Fibroblast of skin of back (primary cell): ENCODE measurements at places on chromosomes 7 and 10.

DNA sequence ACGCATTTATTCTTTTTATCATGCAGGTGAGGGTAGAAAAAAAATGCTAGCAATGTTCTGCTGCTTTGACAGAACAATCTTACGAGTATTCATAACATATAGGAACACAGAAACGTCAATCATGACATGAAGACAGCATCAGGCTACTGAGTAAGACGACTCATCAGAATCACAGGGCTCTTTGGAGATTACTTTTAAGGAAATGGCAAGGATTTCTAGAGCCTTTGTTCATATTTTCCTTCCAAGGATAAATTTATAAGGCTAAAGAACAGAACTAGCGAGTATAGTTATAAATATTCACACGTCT, 39.8 kb upstream of the DNAJC1 start:
- DNase-seq: no peak

DNA sequence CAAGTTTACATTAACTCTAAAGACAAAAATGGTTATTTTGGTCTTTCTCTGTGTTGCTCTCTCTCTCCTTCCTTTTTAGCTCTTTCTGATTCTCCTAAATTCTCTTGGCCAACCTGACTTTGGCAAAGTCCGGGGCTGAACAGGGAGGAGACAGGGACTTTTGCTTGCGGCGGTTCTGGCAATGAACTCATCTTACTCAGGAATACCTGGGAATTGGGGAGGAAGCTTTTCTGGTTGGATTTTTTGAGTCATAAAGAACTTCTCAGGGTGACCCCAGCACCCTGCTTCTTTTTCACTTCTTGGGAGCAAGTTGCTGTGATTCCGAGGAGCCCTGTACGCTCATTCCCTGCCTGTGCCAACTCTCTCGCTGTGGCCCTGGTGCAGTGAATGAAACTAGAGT, 16.0 kb downstream of the GATA3 start:
- DNase-seq: no peak

- DNase-seq: no peak
Observed at GRCh38 chr7:116633131-116633988, 38.6 kb upstream of the MET start.

GRCh38 chr7:48244864-48245271, 73.6 kb downstream of the ABCA13 start:
- peak; percentile 65 for DNase-seq

GRCh38 chr10:9214618-9215017, 1160.1 kb downstream of the GATA3 start:
- no peak for DNase-seq

GRCh38 chr10:97376413-97376812, 24.7 kb downstream of the RRP12 start:
- DNase-seq: no peak

DNA sequence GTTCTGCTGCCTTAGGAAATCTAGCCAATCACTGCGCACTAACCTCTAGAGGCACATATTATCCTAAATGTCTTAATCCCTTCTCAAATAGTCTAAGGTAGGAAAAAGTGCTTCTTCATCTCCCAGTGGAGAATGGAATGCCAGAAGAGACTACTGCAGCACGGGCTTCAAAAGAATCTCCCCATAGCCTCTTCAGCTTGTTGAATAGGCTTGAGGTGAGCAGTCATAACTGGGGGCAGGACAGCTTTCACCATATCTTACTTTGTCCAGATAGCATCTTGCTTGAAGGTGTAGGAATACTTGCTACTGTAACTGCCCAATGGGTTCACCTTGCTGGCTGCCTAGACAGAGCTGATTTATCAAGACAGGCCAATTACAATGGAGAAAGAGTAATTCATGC, 88.8 kb downstream of the MBL2 start:
- no peak for DNase-seq

DNA sequence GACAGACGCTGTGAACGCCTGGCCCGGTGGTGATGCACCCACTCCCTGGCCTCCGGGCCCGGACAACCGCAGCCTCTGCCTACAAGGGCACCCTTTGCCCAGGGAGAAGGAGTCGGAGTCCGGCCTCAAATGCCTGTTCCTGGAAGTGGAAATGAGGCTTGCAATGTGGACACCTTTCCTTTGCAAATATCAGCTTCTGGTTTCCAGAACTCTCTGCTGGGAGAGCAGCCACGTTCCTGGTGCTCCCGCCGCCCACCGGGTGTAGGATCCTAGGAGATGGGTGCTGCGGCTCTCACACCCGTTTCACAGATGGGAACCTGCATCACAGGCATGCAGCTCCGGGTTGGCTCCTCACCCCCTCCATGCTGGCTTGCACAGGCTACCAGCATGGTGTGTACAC, 2.9 kb downstream of the FOXL3 start:
- DNase-seq: no peak

DNA sequence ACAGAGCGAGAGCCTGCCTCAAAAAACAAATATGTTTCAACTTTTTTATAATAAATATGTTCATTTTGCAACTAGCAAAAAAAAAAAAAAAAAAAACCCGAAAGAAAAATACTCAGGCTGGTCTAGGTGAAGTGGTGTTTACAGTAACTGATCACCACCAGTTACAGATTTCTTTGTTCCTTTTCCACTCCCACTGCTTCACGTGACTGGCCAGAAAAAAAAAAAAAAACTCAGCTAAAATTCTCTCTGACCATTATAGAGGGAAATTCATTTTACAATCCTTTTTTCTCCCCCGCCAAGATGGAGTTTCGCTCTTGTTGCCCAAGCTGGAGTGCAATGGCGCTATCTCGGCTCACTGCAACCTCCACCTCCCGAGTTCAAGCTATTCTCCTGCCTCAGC, 4.6 kb upstream of the ASCC1 start:
- no peak for DNase-seq

- no peak for DNase-seq
Observed at GRCh38 chr7:144414815-144415214, 11.3 kb upstream of the NOBOX start.

- DNase-seq: no peak
Observed at GRCh38 chr10:46074196-46074946, 28.3 kb upstream of the MSMB start.

- DNase-seq: no peak
Observed at GRCh38 chr7:108653526-108653925, 83.9 kb downstream of the DNAJB9 start.

- DNase-seq: no peak
Observed at GRCh38 chr7:105098863-105099515, 85.0 kb downstream of the KMT2E start.

GRCh38 chr7:83204715-83205114, 42.0 kb upstream of the PCLO start:
- DNase-seq: no peak

DNA sequence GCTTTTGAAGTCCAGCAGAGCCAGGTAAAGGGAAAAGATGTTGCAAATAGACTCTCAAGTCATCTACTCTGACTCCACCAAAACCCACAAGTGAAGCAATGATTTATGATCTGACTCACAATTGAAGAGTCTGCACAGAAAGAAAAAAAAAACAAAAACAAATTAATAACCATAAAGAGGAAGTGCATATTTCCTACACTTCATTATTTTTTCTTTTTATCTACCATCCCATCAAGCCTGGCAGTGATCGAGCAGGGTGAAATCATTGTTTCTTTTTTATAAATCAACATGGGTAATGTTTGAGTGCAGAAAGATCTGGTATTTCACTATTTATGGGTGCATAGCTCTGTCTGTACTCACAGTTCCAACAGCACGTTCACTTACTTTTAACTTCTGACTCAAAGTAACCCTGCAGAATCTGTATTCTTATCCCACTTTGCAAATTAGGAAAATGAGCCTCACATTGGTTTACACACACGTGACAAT, 829.0 kb downstream of the TNS3 start:
- DNase-seq: peak; percentile 96

- DNase-seq: peak; percentile 39
Observed at GRCh38 chr7:40659231-40659630, 524.4 kb downstream of the SUGCT start.

- no peak for DNase-seq
Observed at GRCh38 chr7:44769376-44769775, 20.7 kb downstream of the ZMIZ2 start.

DNA sequence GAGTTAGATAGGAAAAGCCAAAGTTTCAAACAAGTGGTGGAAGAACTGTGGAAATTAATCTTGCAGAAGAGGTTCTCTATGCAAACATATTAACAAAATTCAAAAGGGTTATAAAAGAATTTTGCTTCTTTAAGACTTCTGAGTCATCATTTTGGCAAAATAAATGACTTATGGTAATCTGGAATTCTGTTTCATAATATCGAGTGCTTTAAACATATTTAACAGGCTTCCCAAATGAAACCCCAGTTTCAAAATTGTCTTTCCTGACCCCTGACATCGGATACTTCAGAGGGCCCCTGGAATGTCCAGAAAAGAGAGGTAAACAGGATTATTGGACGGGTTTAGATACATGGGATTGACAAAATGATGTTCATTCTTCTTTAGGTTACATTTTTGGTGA, 444.6 kb downstream of the HTR7 start:
- peak; percentile 48 for DNase-seq

GRCh38 chr7:130683026-130683425, 3.3 kb downstream of the TSGA13 start:
- DNase-seq: no peak

DNA sequence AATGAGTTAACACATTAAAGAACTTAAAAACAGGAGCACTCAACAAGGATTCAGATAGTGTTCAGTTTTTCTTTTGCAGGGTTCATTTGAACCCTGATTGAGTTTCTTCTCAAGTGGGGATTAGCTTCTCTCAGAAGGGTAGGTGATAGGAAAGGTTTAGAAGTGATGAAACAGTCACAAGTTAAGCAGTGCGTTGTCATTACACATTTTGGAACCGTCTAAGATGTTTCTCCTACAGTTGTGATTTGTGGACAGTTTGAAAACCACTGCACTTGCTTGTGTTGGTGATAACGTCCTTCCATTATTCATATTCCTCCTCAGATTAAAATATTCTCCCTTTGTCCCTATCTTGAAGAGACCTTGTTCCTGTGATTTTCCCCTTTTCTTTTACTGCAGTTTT, 2.7 kb downstream of the STMP1 start:
- no peak for DNase-seq

GRCh38 chr10:124220971-124221355, 127.6 kb upstream of the CHST15 start:
- DNase-seq: no peak

- no peak for DNase-seq
Observed at GRCh38 chr10:86199041-86199440, 167.6 kb downstream of the GRID1 start.

GRCh38 chr7:155872678-155873369, 60.6 kb upstream of the SHH start:
- no peak for DNase-seq

GRCh38 chr10:60549686-60550085, 160.0 kb upstream of the ANK3 start:
- DNase-seq: no peak

- no peak for DNase-seq
Observed at GRCh38 chr10:121078036-121078435, 226.9 kb downstream of the WDR11 start.

GRCh38 chr7:71208881-71209280, 76.9 kb downstream of the GALNT17 start:
- DNase-seq: no peak

DNA sequence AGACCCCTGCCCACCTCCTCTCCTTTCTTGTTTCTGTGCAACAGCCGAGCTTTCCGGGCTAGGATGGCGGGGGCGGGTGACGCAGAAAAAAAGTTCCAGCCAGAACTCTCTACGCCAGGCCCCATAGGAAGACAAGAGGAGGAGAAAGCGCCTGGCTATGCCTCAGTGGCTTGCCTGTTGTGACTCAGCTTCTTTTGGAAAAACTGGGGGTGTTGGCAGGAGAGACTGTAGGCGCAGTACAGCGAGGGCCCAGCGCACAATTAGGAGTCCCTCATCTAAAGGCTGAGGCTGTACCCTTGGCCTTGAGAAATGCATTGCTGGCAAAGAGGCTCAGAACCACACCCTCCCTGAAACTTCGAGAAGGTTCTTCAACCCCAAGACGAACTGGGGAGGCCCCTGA, 28.0 kb upstream of the KPNA7 start:
- no peak for DNase-seq

GRCh38 chr7:95758187-95758586, 14.2 kb upstream of the DYNC1I1 start:
- no peak for DNase-seq

DNA sequence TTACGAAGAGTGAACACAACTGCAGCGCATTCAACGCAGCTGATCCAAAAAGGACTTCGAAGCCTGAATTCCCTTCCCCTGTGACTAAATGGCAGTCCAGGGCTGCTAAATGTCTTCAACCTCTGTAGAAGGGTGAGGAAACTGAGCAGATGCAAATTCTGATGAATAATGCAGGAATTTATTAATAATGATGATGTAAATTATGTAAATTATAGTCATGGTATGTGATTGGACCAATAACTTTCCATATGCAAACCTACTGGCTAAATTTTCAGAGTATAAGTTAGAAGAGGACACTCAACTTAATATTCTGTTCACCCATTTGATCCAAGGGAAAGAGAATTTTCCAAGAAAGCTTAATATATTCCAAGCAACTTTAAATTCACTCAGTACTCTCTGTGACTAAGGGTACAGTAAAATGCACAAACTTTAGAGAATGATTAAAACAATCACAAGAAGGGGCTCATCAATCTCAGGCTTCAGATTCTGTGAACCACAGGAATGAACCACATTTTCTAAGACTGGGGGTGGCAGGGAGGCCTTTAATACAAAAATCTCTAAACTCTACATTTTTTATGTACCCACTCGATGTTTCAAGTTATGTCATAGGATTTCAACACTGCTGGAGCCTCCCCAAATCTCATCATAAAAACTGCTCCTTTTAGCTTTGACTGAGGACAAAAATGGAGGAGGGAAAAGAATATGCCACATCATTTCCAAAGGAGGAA, 3.5 kb downstream of the FGFR2 start:
- DNase-seq: peak; percentile 59

- no peak for DNase-seq
Observed at GRCh38 chr7:112554591-112554990, 73.8 kb downstream of the LSMEM1 start.

DNA sequence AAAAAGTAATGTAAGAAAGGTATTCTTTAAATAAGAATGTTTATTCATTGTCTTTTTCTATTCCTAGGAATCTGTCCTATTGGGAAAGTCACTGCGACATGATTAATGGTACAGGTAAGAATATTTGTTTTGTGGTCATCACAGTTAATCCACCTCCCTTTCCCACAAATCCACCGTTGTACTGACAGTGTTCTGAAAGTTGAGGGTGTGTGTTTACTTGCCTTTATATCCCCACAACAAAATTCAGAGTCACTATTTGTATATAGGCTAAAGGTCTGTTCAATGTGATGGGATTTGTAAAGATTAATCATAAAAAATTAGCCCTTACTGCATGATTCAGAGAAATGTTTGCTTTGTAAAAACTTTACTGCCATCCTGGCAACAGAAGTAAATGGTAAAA, 27.9 kb downstream of the CD36 start:
- DNase-seq: no peak

GRCh38 chr10:122696687-122697086, 3.0 kb downstream of the C10orf120 start:
- no peak for DNase-seq
